ENCODE measurements at places on chromosomes 1 and 21. TPM values are rescaled to one million over a fixed set of nuclear protein-coding genes. Genes with fewer than 3 reads are reported as not detected.

GRCh38 chr1:41322101-41322661 is 39.1 kb upstream of the FOXO6 start:
- peak; percentile 86 for DNase-seq

GRCh38 chr1:231625975-231626534 is 535 bp upstream of the DISC1 start:
- DNase-seq: no peak

GRCh38 chr1:26375081-26375480 is 2.5 kb upstream of the ZNF683 start:
- no peak for DNase-seq

- DNase-seq: no peak
These were observed 2.8 kb downstream of the IFI16 start for GRCh38 chr1:159012495-159012894.

- DNase-seq: no peak
These were observed 18.9 kb downstream of the SLC16A1 start for GRCh38 chr1:112937070-112937469.

DNA sequence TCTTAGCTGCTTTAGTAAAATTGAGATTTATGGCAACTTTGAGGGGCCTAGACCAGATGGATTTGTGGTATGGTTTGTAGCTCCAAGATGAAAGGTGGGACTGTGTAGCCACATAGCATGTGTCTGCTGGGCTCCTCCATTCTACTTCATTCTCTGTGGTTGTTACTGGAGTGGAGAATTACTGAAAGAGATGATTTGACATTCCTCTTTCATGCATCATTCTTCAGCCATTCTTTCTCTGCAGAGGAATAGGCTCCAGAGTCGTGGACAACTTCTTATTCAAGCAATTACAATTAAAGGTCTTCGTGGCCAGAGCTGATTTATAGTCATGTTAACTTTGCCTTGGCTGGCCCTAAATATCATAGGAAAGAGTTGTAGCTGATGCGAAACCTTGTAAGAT is 328.9 kb downstream of the PAPPA2 start:
- DNase-seq: peak; percentile 2

DNA sequence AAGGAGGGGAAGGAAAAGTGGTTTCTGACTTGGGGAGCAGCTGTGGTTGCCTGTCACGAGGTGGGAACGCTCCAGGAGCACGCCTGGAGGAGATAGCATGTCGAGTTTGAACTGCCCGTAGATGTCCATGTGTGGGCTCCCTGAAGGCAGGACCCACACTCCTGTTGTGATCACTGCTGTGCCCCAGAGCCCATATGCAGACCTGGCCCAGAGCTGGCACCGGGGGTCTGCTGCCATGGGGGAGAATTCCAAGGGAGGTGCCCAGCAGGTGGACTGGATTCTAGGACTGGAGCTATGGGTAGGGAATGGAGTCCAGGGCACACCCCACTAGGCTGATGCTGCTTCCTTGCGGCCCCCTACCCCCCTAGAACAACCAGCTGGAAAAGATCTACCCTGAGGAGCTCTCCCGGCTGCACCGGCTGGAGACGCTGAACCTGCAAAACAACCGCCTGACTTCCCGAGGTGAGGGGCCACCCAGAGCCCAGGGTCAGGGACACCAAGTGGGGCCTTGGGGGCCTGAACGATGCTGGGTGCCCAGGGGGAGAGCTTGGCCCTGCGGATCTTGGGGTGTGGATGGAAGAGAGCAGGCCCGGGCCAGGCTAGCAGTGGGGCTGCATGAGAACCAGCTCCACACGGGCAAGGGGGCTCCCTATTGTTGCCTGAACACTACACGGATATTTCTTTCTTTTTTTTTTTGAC is 9.3 kb downstream of the PODN start:
- DNase-seq: no peak

DNA sequence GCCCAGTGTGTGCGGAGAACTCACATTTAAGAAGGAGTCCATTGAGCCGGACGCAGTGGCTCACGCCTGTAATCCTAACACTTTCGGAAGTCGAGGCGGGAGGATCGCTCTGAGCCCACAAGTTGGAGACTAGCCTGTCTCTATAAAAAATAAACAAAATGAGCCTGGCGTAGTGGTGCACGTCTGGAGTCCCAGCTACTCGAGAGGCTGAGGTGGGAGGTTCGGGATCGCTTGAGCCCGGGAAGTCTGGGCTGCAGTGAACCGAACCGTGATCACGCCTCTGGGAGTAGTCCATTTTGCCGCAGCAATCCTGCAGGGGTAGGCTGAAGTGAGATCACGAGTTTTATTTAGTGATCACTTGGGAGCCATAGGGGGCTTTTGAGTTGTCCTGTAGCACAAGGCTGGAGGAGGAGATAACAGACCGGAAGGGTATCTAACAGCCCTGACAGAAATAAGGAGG is 497 bp upstream of the FUCA1 start:
- no peak for DNase-seq

- DNase-seq: no peak
These were observed 769.0 kb downstream of the BRINP3 start for GRCh38 chr1:189708674-189709073.

- DNase-seq: peak; percentile 89
These were observed 626.5 kb downstream of the NCAM2 start for GRCh38 chr21:21624674-21625073.

- peak; percentile 60 for DNase-seq
These were observed 20.3 kb downstream of the ZYG11A start for GRCh38 chr1:52862666-52863458.

EFNA1 gene
- 1.4 TPM for total RNA-seq

SPTA1 gene
- not detected for total RNA-seq

ANXA9 gene
- total RNA-seq: not detected

NUP210L gene
- total RNA-seq: not detected

GRCh38 chr1:25773441-25774125 is 26.4 kb upstream of the SELENON start:
- no peak for DNase-seq

GRCh38 chr1:67690018-67690363 is 5.0 kb downstream of the GADD45A start:
- DNase-seq: no peak
